Daoy (cell line): ENCODE measurements at places on chromosomes 6 and 20. TPM values are rescaled to one million over a fixed set of nuclear protein-coding genes. Genes with fewer than 3 reads are reported as not detected.
A peak's percentile ranks its signal among the peaks of the same experiment; 100 is the strongest.

DNA sequence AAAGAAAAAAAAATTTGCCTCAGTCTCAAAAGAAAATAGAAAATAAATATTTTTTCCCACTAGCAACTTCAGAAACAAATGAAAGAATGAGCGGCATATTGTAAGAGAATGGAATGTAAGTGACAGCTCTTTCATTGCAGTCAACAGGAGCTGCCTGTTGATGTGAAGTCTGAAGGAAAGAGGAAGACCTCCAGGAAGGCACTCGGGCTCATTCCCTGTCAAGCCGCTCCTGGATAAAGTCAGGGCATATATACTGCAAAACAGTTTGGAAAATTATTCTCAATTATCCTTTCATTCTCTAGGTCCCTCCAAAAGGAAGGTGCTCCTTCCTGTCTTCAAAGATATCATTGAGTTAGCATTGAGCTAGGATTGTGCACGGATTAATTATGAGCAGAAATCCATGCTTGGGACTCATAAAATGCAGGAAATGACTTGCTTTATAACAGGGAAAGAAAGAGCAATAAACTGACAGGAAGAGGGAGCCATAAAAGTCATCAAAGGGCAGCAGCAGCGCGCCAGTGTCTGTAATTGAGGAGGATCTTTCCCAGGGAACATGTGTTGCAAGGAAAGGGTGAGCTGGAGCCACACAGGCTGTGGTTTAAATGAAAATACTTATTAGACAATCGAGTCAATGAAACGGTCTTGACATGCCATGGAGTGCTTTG, 218.2 kb downstream of the C6orf118 start:
- DNase-seq: no peak

GRCh38 chr6:88513920-88514319, 347.8 kb upstream of the CNR1 start:
- no peak for DNase-seq

DNA sequence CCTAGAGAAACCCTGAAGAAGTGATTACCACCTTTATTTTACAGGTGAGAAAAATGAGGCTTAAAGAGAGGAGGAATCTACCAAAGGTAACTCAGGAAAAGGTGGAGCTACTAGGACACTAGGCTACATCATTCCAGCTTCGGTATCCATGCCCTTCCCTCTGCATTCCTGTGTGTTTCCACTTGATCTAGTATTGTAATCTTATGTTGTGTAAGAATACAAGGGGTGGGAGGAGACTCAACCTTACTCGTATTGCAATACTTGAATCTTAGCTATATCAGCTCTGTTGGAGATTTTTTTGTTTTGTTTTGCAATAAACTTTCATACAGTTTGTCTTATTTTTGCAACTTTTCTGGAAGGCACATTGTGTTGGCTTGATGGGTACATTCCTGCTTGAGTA, 742.4 kb downstream of the PTPRT start:
- no peak for DNase-seq

GRCh38 chr6:140542863-140543262, 1168.4 kb upstream of the CITED2 start:
- DNase-seq: no peak

DNA sequence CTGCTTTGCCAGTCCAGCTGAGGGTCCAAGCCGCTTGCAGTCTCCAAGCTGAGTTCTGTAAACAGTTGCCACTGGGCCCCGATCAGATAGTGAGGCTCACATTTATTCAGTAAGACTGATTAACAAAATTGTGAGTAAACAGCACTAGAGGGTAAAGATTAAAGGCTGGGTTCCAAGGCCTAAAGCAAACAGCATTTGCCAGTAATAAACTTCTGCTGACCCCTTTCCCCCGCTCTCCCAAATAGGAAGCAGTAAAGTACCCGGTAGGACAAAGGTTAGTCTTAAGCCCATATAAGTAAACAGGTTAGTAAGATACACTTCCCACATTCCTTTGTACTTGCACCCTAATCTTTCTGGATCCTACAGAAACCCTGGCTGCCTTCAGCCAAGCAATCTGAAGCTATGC, 181.8 kb downstream of the MEI4 start:
- DNase-seq: no peak

DNA sequence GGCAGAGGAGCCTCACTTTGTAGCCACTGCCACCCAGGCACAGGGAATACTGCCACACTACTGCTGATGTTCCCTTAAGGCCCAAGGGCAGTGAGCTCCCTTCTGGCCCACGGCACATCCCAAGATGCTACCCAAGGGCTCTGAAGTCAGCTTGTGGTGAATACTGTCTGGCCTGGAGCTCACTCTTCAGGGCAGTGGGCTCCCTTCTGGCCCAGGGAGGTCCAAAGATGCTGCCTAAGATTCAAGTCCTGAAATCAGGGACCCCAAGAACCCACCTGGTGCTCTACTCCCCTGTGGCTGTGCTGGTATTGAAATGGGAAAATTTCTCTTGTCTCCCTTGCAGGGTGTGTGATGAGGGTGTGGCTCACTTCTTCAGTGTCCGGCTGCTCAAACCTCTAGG, 132.8 kb downstream of the TINAG start:
- DNase-seq: no peak

- peak; percentile 15 for DNase-seq
Observed at GRCh38 chr6:106692819-106693208, 63.4 kb downstream of the QRSL1 start.

- no peak for DNase-seq
Observed at GRCh38 chr6:82780334-82780733, 285.3 kb downstream of the UBE3D start.

GRCh38 chr20:37560629-37561028, 33.0 kb upstream of the BLCAP start:
- DNase-seq: no peak

- no peak for DNase-seq
Observed at GRCh38 chr6:71481011-71481410, 192.4 kb downstream of the OGFRL1 start.

DNA sequence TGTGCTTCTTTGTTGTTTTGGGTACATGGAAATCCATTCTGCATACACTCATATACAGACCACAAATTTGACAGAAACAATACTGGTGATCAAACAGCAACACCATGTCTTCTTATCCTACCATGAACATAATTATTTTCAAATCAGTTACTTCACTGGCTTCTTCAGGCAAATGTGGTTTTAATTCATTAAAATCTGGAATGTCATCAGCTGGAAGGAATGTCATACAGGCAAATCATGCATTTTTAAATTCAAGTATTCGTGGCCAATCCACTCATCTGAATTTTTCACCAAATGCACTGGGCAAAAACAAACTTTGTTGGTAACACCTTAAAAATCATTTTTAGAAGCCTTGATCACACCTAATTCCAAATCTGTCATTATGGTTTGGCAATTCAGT, 59.3 kb downstream of the KIF6 start:
- DNase-seq: no peak

GRCh38 chr6:22437665-22438064, 131.7 kb upstream of the HDGFL1 start:
- no peak for DNase-seq

GRCh38 chr20:17161673-17162481, 65.0 kb upstream of the PCSK2 start:
- DNase-seq: no peak

- no peak for DNase-seq
Observed at GRCh38 chr6:25489399-25489798, 162.6 kb upstream of the SCGN start.

DNA sequence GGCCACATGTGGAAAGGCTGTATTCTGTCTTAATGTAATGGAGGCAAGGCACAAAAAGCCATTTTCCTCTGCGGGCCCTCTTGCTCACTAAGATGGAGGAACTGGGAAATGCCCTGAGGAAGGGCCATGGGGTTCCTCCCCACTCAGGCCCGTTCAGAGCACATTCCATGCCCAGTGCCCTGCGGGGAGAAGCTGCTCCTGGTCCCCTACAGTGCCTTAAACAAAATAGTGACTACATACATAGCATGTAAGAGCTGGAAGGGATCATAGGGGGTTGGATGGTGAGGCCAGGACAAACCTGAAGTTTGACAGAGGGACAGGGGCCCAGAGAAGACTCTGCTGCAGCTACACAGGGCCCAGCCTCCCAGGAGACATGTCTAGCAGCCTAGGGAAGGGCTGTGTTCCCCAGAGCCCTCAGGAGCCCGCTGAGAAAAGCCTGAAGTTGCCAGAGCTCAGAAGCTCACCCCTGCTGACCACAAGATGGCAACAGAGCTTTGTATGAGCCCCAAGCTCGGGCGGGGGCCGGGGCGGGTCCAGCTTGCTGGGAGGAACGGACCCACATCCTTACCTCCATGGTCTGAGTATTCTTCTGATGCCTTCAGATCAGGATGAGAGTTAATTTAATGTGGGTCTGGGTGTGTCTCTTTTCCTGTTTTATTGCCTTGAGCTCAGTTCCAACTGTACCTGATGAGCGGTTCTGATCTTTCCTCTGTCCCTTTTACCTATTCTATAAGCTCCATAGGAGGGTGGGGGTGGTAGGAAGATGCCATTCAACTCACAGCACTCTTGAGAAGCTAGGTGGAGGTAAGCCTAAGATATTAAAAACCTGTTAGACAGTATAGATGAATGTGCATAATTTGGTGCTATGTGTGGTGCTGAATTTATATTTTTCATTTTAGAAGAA, 242.9 kb downstream of the CDC5L start:
- peak; percentile 82 for DNase-seq

DNA sequence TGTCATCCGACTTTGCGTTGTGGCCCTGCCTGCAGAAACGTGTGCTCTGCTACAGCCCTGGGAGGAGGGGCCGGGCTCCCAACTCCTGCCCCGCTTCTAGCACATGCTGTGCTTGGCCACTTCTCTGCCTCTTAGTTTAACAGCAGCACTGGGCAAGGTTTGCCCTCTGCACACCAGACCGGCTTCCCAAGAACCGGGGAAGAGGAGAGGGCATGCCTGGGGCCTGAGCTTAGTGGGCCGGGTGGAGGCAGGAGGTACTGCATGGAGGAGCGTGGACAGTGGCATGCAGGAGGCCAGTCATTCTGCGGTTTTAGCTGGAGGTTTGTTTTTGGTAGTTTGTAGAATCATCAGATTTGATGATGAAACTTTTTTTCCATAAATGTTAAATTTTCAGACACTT, 45.5 kb downstream of the CEP43 start:
- no peak for DNase-seq

DNA sequence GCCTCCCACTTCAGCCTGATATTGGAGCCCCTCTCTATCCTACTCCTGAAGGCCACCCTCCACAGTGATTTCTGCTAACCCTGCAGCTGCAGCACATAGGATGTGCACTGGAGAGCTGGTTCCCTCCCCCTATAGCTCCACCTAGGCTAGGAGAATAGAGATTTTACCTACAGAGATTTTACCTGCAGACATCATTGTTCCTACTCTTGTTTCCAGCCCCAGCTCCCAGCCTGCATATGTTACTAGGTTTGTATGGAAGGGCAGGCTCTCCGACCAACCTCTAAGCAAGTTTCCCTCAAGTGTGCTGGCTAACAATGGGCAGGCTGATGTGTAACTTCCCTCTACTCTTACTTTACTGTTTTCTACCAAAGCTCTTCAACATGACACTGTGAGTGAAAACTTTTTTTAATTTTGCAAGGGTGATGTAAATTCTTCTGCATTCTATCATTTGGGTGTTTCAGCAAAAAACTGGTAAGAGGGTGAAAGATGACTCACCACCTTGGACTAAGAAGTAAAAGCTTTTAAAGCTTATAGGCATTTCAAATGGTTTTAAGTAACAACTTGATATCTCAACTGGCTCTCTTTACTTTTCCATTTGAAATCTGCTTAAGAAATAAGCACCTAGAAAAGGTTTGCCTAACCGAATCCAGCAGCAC, 106.8 kb downstream of the CDK19 start:
- no peak for DNase-seq

DNA sequence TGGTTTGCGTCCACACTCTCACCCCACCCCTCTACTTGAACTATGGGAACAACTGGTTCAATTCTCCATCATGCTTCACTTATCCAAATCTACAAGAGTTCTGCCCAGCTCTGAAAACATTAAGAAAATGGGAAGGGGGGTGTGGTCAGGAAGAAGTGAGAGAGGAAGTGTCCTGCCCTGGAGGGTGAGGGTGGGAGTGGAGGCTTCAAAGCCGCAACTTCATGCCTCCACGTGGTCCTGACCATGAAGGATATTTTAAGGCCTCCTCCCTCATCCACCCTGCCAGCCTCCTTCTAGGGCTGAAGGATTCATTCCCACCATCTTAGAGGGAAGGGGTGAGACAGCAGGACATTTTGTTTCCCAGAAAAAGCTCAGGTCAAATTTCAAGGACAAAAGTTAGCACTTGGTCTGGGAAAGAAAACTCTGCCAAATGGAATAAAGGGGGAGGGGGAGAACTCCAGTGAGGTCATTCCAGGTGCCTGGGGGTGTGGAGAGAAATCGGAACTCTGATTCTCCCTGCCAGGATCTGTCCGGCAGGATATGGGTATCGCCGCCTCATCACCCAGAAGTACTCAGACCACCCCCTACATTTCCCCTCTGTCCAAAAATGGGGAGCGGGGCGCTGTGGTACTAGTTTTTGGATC, 4.9 kb downstream of the RIMS4 start:
- DNase-seq: no peak

GRCh38 chr6:21506126-21506525, 87.4 kb upstream of the SOX4 start:
- DNase-seq: no peak

GRCh38 chr20:60256811-60257210, 298.6 kb downstream of the CDH26 start:
- no peak for DNase-seq

- no peak for DNase-seq
Observed at GRCh38 chr6:154938221-154938580, 56.9 kb upstream of the TIAM2 start.

DNA sequence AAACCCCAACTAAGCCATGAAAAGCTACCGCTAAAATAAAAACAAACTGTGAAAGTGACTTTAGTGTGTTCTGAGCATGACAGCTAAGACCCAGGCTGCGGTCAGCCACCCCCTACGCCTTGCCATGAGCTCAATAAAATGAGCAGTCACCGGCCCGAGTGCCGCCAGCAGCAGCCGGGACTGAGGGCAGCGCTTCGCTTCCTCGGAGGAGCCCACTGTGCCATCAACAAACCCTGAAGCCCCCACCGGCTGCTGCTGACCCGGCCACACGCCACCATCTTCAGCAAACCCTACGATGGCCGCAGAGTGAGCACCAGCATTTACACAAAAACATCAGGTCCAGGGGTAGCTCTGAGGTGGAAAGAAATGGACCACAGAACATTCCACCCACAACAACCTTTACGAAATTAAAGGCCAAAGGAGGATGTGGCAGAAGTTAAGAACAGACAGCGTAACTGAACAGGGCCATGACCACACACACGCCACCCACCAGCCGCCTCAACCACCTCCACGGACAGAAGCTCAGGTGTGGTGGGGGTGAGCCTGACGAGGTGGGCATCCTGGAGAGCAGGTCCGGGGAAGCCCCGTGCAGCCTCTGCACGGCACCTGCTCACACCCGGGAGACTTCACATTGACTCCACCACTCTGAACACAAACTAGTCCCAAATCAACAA, 67.0 kb downstream of the THBS2 start:
- peak; percentile 34 for DNase-seq

Gene HSD17B8
- total RNA-seq: 3.3 and 8.2 TPM in 2 replicates

Gene HSPA1B
- total RNA-seq: 194 and 206 TPM in 2 replicates

Gene SLC17A1
- not detected in 2 replicates for total RNA-seq

Gene SNAP91
- 0.65 and 0.86 TPM in 2 replicates for total RNA-seq

Gene BRPF3
- total RNA-seq: 7.2 and 10.0 TPM in 2 replicates

Gene TNFRSF6B
- total RNA-seq: 12.6 and 14.7 TPM in 2 replicates

Gene EPPIN
- total RNA-seq: not detected in 2 replicates

Gene METTL24
- total RNA-seq: not detected in 2 replicates
